ENCODE measurements at places on chromosomes 5 and 9.

DNA sequence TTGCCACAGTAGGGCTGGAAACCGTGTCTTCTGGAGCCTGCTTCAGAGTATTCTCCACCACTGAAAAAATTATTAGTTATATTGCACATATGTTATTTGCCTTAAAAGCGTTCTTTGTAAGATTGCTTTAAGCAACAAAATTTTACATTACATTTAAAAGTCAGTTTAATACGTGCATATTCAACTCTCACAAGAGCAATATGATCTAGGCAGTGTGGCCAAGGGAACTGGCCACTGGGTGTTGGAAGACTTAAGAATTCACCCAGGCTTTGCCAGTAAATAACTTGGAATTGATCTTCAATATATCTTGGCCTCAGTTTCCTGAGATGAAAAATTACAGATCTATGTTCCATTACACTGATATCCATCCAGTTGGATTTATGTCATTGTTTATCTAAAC is 694.4 kb downstream of the EFNA5 start:
- no peak for DNase-seq

DNA sequence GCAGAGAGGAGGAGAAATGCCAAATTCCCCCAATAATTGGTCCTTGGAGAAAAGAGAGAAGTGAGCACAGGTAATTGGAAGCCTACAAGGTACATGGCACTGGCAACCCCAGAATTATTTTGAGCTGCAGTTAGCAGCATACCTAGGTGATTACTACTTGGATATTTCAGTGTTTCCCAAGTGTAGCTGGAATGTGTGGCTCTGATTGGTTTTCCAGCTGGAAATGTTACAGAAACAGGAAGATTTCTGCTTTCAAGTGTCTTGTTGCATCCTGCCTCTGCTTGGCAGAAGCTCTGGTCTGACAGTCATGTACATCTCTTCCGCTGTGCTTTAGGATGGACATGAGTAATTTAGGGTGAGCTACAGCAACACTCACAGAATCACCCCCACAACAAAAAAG is 262.1 kb downstream of the ENC1 start:
- DNase-seq: no peak

- DNase-seq: no peak
Measured at GRCh38 chr5:107646418-107646817, 24.3 kb downstream of the EFNA5 start.

- DNase-seq: no peak
Measured at GRCh38 chr5:78253201-78253600, 41.3 kb downstream of the AP3B1 start.

GRCh38 chr5:127878174-127878750 is 175.1 kb downstream of the CCDC192 start:
- DNase-seq: no peak

GRCh38 chr9:17994695-17995425 is 416.0 kb downstream of the SH3GL2 start:
- no peak for DNase-seq

- no peak for DNase-seq
Measured at GRCh38 chr5:86981898-86982297, 285.8 kb upstream of the RASA1 start.

DNA sequence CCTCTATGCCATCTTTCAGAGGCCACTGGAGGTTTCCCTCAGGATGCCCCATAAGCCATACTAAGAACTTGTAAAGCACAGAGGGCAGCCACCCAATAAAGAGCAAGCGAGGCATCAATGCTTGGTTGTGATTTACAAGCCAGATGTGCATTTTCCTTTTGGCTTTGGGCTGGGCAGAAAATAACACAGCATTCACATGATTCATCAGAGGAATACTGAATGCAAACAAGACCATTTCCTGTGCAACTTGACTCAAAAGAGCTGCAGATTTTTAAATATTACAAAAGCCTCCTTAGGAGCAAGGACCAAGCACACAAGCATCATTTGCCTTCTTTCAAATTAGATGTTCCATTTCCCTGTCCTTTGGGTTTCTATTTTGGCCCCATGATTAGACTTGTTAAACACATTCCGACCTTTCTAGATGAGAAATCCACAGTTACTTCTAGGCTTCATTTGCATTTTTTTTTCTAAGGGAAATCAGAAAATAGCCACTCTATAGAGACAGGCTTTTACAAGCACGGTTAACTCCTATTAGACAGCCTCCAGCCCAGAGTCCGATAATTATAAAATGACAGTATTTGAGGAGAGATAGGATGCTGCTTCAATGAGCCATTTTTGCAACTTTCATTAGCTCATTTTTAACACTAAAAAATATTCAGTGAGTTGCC is 207.8 kb downstream of the SEMA5A start:
- DNase-seq: no peak

GRCh38 chr5:132813599-132814502 is 749 bp downstream of the SOWAHA start:
- no peak for DNase-seq

DNA sequence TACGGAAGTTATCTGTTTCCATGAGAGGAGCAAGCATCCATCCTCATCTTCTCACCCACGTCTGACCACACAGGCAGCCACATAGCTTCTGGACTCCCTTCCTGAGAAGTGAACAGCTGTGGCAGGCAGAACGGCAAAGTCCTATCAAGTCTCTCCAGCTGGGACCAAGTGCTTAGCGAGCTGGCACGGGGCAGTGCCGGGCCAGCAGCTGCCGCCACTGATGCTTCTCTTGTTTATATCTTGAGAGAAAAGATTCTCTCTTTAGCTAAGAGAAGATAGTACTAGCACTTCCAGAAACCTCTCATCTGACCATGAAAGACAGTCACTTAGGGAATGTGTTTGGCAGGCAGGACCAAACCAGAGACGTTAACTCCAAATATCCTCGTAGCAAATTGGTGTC is 37.2 kb downstream of the PLAC8L1 start:
- DNase-seq: no peak

- DNase-seq: no peak
Measured at GRCh38 chr9:136690806-136691261, 3.6 kb upstream of the AGPAT2 start.

DNA sequence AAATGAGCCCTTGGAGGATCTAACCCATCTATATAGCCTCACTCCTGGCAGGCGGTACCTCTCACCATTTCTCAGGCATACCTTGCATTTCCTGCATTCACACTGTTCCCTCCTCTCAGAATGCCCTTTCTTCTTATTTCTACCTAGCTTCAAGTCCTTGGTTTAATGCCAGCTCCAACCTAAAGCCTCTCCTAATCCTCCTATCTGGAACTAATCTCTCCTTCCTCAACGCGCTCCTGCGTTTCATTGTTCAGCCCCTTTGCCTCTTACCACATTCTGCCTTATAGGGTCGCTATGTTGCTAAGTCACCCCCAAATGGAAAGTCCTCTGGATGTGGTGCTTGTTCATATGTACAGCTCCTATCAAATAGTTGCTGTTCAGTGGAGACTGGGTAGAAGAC is 288.5 kb upstream of the TUT7 start:
- no peak for DNase-seq

- no peak for DNase-seq
Measured at GRCh38 chr9:132166599-132166998, 4.7 kb downstream of the NTNG2 start.

DNA sequence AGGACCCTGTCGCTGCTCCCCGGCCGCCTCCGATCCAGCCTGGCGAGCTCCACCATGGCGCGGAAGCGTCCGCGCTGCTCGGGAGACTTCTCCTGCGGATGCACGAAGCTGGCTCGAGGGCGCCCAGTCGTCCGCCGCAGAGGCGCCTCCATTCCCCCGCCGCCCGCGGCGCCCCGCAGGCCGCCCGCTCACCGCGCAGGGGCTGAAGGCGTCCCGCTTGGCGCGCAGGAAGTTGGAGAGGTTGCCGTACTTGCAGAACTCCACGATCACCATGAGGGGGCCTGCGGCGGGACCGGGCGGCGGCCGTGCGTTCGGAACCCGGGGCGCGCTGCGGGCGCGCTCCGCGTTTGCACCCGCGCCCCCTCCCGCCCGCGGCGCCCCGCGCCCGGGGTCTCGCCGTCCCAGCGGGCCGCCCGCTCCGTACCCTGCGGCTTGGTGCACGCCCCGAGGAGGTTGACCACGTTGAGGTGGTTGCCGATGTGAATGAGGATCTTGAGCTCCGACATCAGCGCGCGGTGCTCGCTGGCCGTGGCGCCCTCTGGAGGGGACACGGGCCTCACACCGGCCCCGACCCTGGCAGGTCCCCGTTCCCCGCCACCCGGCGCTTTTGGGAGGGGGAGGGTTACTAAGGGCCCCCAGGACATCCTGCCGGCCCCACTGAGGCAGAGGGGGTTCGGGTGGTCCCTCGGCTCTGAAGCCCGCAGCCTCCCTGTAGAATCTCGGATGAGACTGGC is 27.7 kb upstream of the SCGB3A1 start:
- DNase-seq: no peak

DNA sequence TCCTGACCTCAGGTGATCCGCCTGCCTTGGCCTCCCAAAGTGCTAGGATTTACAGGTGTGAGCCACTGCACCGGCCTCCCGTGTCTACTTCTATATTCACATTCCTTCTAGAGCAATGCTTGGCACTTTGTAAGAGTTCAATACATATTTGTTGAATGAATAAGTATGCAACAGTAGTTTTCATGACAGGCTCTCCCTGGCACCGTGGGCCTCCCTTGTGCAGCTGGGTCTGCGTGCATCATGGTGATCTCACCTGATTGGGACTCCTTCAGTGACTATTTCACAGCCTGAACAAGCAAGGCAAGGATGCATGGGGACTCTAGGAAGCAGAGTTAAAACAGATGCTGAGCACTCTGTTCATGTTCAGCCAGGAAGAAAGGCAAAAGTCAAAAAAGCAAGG is 6.8 kb upstream of the ZBTB34 start:
- DNase-seq: no peak

- no peak for DNase-seq
Measured at GRCh38 chr5:173237875-173238220, 2.8 kb upstream of the NKX2-5 start.

GRCh38 chr9:96665789-96666188 is 10.7 kb upstream of the PRXL2C start:
- no peak for DNase-seq

DNA sequence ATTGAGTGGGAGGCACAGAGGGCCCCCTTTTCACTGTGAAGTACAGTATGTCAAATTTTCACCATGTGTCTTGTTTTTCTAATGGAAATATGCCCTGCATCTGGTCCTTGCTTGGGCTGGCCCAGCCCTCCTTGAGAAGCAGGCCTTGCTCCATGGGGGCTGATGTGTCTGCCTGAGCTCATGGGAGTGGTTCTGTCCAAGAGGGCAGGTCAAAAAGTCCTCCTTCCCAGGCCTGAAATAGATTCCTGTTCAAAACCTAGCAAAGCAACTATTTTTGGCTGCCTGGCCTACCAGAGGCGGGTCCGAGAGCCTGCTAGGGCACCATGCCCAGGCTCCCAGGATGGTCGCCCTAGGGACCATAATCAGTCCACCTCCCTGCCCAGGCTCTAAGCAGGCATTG is 40.5 kb upstream of the NEURL1B start:
- no peak for DNase-seq

- no peak for DNase-seq
Measured at GRCh38 chr5:178442405-178443257, 147.6 kb downstream of the COL23A1 start.

GRCh38 chr5:143083006-143083405 is 312.8 kb downstream of the ARHGAP26 start:
- DNase-seq: no peak

DNA sequence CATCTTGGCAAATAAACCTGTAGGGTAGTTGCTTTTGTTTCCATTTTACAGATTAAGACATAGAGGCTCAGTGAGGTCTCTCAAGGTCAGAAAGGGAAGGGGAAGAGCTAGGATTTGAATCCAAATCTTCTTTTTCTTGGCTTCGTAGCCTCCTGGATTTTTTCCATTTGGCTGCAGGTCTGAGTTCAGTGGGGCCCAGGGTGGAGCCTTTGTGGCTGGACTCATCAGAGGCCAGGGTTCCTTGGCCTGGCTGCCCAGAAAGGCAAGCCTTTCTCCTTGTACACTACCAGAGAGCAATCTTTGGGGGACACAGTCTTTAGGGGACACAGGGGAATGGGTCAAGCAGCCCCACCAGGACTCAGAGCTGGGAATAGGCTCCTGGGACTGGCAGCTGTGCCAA is 10.5 kb upstream of the TRAF1 start:
- DNase-seq: no peak

DNA sequence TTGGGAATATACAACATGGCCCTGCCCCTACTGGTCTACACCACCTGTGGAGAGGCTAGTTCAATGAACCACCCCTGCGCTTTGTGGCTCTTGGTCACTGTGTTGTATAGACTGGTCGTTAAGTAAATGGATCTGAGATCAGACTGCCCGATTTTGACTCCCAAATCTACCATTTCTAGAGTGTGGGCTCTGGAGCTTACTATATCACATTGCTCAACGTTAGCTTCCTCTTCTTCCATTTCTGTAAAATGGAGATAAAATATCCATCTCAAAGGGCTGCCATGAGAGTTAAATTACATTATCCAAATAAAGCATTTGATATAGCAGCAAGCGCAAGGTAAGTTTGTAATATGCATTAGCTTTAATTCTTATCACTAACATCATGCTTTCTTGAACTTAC is 52.7 kb upstream of the IFNK start:
- no peak for DNase-seq

DNA sequence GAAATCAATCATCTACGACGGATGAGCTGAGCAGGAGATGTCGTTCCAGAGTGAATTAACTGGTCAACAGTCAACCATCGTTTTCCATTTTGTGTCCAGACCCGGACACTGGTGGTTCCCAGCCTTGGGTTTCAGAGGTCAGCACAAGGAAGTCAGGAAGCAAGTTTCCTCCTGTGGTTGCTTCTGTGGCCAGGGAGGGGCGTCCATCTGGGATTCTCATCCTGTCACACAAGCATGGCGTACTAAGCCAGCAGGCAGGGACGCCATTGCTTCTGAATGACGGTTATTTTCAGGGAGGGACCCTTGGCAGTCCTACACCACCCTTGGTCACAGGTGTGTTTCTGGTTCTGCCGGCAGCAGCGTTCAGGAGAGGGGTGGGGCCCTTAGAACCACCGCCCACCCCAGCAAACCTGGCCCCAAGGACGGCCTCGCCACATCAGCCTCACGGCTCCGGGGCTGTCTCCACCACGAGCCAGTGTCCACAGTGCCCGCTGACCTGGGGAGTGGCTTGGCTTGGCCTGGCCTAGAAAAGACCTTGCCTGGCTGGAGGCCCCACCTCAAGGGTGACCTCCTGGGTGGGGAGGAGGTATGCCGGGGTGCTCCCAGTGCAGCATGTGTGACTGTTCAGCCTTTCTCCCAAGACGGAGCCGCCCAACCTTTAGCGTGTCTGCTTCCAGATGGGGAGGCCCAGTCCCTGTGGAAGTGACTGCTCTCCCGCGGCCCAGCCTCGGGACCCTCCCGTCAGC is 25.2 kb downstream of the NDUFS6 start:
- DNase-seq: no peak

DNA sequence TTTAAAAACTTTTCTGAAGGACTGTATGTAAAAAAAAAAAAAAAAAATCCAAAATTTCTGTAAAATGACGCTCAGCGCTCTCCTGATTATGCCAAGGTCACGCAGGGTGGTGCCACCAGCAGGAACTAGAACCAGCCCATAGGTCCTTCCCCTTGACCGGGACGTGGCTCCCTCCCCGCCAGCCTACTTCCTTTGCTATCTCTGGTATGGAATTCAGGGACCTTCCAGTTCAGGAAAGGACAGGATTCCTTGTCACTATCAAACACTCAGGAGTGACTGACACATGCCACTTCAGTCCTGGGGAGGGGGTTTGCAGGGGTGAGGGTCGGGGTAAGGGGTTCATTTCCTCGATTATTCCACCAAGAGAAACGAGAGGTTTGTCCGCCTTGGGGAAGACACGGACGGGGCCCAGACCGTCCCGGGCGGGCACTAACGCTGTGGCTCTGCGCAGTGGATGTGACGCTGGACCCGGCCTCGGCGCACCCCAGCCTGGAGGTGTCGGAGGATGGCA is 18.8 kb downstream of the BTNL9 start:
- DNase-seq: no peak

- DNase-seq: no peak
Measured at GRCh38 chr5:56840597-56840996, 25.2 kb downstream of the MAP3K1 start.

Data from cerebellar nuclear complex (tissue), 1 donor.